ENCODE measurements at places on chromosomes 6 and 20.

DNA sequence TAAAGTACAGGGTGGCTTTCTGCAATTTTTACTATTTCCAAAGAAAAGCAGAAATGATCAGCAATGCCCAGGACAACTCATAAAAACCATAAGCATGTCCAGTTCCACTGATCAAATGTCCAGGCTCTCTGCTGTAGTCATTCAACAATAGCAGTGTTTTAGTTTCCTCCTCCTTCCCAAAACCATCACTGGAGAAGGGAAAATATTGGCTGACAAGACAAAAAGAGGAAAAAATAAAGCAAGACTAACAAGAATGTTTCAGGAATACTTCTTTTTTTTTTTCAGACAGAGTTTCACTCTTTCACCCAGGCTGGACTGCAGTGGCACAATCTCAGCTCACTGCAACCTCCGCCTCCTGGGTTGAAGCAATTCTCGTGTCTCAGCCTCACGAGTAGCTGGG is 2.2 kb downstream of the UQCC1 start:
- no peak overlapping the region for H3K27ac ChIP-seq
- H3K27me3 ChIP-seq: no peaks in the 10 kb centered on the region
- DNase-seq: no peak
- peaks cover 25% of the 10 kb centered on the region for H3K36me3 ChIP-seq
- H3K4me1 ChIP-seq: peaks cover 13% of the 10 kb centered on the region

DNA sequence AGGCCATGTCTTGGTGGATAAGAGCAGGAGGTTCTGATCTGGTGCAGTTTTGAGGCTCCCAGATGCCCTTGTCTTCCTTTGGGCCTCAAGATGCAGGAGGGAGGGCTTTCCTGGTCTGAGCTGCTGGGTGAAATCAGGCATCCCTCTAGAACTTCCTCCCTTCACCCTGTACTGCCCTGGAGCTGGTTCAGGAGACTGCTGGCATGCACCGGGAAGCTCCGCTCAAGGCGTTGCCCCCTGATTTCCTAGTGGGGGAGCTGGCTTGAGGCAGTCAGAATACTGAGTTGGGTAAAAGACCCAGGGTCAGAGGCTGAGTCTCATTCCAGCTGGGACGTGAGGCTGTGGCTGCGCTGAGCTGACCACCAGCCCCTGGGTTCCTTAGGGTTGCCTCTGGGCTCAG is 12.0 kb downstream of the PHACTR3 start:
- H3K4me3 ChIP-seq: no peak overlapping the region
- H3K4me1 ChIP-seq: no peaks in the 10 kb centered on the region
- no peaks in the 10 kb centered on the region for H3K36me3 ChIP-seq
- H3K27ac ChIP-seq: no peak overlapping the region
- no peak for DNase-seq
- H3K27me3 ChIP-seq: no peaks in the 10 kb centered on the region

DNA sequence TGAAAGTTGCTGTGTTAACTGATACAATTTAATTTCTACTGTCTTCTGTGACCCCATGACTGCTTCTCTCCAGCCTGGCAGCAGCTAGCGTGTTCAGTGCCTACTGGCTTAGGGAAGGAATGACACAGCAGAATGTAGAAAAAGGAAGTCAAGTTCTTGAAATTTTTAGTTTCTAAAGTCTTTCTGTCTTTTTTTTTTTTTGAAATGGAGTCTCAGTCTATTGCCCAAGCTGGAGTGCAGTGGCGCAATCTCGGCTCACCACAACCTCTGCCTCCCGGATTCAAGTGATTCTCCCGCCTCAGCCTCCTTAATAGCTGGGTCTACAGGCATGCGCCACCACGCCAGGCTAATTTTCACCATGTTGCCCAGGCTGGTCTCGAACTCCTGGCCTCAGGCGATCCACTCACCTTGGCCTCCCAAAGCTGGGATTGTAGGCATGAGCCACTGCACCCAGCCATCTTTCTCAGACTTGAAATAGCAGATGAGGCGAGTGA is 39.3 kb downstream of the PCNA start:
- peaks cover 16% of the 10 kb centered on the region for H3K4me1 ChIP-seq
- H3K36me3 ChIP-seq: peaks cover 1% of the 10 kb centered on the region
- no peaks in the 10 kb centered on the region for H3K27me3 ChIP-seq

GRCh38 chr20:20225325-20226043 is 142.4 kb upstream of the INSM1 start:
- H3K4me3 ChIP-seq: no peak overlapping the region
- peaks cover 3% of the 10 kb centered on the region for H3K27me3 ChIP-seq
- H3K27ac ChIP-seq: no peak overlapping the region
- H3K4me1 ChIP-seq: no peaks in the 10 kb centered on the region

GRCh38 chr6:32603888-32604287 is 14.2 kb upstream of the HLA-DRB1 start:
- H3K4me3 ChIP-seq: no peak overlapping the region
- peaks cover 7% of the 10 kb centered on the region for H3K27me3 ChIP-seq
- H3K36me3 ChIP-seq: no peaks in the 10 kb centered on the region

DNA sequence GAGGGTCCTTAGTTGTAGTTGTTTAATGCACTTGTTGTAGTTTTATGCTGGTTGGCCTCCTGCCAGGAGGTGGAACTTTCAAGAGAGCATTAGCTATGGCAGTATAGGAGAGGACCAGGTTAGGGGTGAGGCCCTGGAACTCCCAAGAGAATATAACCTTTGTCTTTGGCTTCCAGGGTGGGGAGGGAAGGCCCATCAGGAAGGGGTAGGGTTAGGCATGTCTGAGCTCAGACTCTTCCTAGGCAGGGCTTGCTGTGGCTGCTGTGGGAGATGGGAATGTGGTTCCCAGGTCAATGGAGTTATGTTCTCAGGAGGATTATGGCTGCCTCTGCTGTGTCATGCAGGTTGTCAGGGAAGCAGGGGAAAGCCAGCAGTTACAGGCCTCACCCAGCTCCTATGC is 20.0 kb upstream of the GABRR1 start:
- H3K27ac ChIP-seq: no peak overlapping the region
- DNase-seq: no peak
- no peaks in the 10 kb centered on the region for H3K4me1 ChIP-seq

DNA sequence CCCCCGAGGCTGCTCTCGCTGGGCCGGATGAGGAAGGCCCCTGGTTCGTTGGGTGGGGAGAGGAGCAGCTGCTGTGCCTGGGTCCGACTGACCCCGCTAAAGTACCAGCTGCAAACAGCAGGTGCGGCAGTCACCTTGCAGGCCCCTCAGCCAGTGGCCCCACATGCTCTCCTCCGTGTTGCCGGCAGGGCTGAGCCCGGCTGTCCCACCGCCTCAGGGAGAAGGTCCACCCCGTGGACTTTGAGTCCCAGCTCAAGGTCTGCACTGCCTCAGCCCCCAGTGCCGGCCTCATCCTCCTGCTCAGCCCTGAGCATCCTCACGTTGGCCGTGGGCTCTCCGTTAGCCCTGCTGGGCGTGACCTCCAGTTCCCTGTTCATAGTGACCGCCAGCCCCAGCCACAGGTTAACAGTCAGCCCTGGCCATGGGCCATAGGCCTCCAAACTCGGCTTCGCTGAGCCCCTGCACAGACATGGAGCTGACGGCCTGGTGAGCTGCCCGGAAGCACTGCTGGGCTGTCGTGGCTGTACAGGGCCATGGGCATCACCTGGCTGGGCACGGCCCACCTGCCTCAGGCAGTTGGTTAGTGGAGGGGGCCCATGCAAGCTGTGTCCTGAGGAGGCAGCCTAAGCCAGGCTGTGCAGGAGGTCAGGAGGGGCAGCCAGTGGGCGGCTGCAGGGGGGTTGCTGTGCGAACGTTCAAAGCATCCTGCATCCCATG is 3.1 kb downstream of the SRMS start:
- no peak overlapping the region for H3K4me3 ChIP-seq
- H3K27me3 ChIP-seq: peaks cover 5% of the 10 kb centered on the region
- no peak for DNase-seq
- H3K27ac ChIP-seq: no peak overlapping the region
- H3K36me3 ChIP-seq: no peaks in the 10 kb centered on the region

DNA sequence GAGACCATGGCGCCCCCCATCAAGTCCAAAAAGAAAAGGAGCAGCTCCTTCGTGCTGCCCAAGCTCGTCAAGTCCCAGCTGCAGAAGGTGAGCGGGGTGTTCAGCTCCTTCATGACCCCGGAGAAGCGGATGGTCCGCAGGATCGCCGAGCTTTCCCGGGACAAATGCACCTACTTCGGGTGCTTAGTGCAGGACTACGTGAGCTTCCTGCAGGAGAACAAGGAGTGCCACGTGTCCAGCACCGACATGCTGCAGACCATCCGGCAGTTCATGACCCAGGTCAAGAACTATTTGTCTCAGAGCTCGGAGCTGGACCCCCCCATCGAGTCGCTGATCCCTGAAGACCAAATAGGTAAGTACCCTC is 41.7 kb upstream of the NAA20 start:
- DNase-seq: no peak
- H3K4me3 ChIP-seq: peak overlapping the region; percentile 77
- peak overlapping the region; percentile 96 for H3K27ac ChIP-seq
- H3K27me3 ChIP-seq: no peaks in the 10 kb centered on the region
- peaks cover 14% of the 10 kb centered on the region for H3K36me3 ChIP-seq

DNA sequence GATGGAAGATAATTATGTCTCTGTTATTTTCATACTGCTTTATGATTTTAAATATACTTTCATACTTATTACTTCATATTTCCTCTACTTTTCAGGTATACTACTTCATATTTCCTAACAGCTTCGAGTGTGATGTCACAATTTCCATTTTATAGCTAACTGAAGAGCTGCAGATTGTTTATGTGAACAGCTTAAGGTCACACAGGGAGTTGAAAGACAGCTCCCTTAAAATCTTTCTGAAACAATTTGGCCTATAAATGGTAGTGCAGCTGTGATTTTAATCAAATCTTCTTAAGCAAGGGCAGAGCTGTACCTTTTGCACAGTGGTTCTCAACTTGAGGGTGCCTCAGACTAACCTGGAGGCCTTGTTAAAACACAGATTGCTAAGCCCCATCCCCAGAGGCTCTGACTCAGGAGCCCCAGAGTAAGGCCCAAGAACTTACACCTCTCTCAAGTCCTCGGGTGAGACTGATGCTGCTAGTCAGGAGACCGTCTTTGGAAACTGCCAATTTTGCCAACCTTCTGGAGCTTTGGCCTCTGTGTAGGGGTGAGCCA is 347.0 kb upstream of the HSF2 start:
- H3K36me3 ChIP-seq: no peaks in the 10 kb centered on the region
- peaks cover 39% of the 10 kb centered on the region for H3K27me3 ChIP-seq
- peaks cover 9% of the 10 kb centered on the region for H3K4me1 ChIP-seq

DNA sequence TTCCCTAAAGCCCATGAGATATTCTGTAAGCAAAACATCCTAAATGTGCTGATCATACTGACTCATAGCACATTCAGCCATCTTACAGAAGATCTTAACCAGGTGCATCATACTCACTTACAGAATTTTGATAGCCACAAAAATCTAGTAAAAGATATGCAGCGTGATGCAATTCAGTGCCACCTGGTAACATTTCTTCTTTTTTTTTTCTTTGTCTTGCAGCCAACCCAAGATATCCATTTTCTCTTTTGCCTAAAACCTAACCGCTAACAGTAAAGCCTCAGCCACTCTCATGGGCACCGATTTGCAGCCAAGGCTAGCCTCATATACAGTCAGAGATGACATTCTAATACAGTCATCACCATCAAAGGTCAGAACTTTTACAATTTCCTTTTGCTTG is 293.3 kb downstream of the HACE1 start:
- no peak overlapping the region for H3K4me3 ChIP-seq
- peak overlapping the region; percentile 4 for H3K27ac ChIP-seq
- peaks cover 46% of the 10 kb centered on the region for H3K4me1 ChIP-seq
- no peaks in the 10 kb centered on the region for H3K36me3 ChIP-seq

- peaks cover 20% of the 10 kb centered on the region for H3K4me1 ChIP-seq
- no peak overlapping the region for H3K27ac ChIP-seq
- H3K27me3 ChIP-seq: no peaks in the 10 kb centered on the region
- no peaks in the 10 kb centered on the region for H3K36me3 ChIP-seq
- no peak overlapping the region for H3K4me3 ChIP-seq
- DNase-seq: no peak
Measured at GRCh38 chr6:3999800-4000661, 78.9 kb downstream of the FAM217A start.

GRCh38 chr20:62475027-62475771 is 596 bp downstream of the GATA5 start:
- H3K4me1 ChIP-seq: peaks cover 3% of the 10 kb centered on the region
- no peak overlapping the region for H3K4me3 ChIP-seq
- no peak overlapping the region for H3K27ac ChIP-seq
- peaks cover 54% of the 10 kb centered on the region for H3K27me3 ChIP-seq
- no peak for DNase-seq

DNA sequence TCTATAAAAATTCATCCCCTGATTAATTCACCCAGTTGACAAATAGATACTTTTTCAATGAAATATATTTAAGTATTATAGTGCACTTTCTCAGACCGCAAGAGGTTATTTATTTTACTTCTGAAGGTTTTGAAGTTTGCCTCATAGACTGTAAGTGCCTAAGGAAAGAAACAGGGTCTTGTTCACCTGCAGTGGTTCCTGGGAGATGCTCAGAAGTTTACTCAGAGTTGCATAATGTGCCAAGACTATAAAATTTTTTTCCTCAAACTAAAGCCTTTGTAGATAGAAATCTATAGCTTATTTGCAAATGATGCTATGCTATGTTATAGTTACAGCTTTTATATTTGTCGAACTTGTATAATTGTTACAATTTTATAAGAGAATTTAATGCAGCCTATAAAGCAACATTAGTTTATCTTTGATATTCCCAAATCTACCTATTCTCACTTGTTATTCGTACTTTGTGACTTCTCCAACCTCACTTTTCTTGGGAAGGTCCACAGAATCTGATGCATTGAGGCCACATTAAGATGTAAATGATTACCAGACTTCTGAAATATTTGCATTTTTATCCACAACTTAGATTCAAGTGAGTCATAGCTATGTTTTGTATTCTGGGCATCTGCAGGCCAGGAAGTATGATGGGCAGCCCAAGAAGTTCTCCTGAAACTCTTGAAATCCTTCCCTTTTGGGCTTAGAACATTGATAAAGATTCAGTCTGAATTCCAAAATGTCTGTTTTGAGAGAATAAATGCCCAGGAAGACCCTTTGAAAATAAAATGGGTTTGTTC is 35.7 kb downstream of the KCNQ5 start:
- no peak overlapping the region for H3K4me3 ChIP-seq
- no peaks in the 10 kb centered on the region for H3K36me3 ChIP-seq
- H3K27ac ChIP-seq: peak overlapping the region; percentile 19
- peaks cover 41% of the 10 kb centered on the region for H3K4me1 ChIP-seq
- no peak for DNase-seq
- no peaks in the 10 kb centered on the region for H3K27me3 ChIP-seq

DNA sequence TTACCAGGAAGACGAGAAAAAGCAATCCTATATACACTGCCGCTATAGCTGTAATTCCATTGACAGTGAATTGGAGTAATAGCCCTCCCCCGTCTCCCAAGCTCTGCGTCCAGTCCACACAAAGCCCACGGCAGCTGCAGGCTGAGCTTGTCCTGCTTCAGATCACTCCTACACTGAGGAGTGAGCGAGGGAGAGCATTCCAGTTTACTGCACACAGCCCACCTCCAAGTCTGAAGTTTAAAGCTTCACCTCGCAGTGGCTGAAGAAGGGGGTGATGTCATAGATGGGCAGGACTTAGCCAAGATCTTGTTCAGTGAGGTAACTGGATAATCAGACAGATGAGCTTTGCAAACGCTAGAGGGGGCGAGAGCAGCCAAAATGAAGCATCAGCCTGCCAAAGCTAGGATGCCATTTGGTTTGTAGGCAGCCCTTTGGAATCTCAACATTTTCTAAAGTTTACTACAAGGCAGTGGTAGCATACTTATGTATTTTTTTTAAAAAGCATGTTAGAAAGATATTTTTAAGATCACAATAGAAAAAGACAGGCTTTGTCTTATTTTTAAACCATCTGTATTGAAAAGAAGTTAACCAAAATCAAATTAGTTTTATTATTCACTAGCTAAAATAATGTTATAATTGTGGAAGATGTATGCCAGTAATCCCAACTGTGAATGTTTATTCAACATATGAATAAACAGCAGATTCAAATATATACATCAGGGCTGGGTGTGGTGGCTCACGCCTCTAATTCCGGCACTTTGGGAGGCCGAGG is at the start of gene FLRT3:
FLRT3 (minus strand) TSS at position 213 of the 772 bp plus-strand sequence. CDS start 10,106 bp downstream, outside the sequence.
- DNase-seq: peak; percentile 86
- H3K4me3 ChIP-seq: peak within 1 kb of the TSS; percentile 70
- peaks cover 16% of the 10 kb centered on the region for H3K27me3 ChIP-seq
- peaks cover 12% of the 10 kb centered on the region for H3K4me1 ChIP-seq
